Spleen (tissue), 13 donors: ENCODE measurements at places on chromosomes 2 and 18.
A peak's percentile ranks its signal among the peaks of the same experiment; 100 is the strongest.

GRCh38 chr2:149826471-149827125 is 239.0 kb upstream of the MMADHC start:
- DNase-seq = no peak

- DNase-seq = no peak
Observed at GRCh38 chr2:148674063-148675020, 29.8 kb downstream of the EPC2 start.

DNA sequence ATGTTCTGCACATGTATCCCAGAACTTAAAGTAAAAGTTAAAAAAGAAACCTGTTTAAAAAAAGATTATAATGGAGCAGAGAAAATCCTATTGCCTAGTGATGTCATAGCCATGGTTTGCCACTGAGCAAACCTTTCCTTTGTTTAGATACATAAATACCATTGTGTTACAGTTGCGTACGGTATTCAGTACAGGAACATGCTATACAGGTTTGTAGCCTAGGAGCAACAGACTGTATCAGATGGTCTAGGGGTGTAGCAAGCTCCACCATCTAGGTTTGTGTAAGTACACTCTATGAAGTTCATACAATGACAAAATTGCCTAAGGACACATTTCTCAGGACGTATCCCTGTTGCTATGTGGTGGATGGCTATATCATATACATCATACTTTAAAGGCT is 13.0 kb downstream of the ICA1L start:
- no peak for DNase-seq

- DNase-seq = no peak
Observed at GRCh38 chr2:105697781-105698449, 46.8 kb upstream of the NCK2 start.

- DNase-seq = no peak
Observed at GRCh38 chr2:201808027-201808426, 1.7 kb downstream of the CDK15 start.

GRCh38 chr2:25105336-25106085 is 62.9 kb downstream of the POMC start:
- DNase-seq = no peak

GRCh38 chr2:66443979-66444861 is 9.3 kb downstream of the MEIS1 start:
- DNase-seq = no peak

DNA sequence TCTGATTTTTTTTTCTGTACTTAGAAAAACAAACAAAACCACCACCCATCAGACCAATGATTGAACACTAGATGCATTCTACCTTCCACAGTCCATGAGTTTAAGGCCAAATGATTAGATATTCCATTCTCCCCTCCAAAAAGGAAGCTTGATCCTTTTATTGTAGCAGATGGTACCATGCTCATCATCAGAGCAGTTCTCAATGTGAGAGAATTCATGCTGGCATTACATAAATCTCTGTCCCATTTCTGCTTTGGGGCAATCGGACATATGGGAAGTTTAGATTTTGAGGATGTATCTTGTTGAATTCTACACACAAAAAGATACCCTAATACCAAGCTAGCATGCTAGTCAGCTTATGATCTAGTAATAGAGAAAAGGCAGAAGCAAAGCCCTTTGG is 186.6 kb downstream of the RAD51AP2 start:
- DNase-seq = no peak

DNA sequence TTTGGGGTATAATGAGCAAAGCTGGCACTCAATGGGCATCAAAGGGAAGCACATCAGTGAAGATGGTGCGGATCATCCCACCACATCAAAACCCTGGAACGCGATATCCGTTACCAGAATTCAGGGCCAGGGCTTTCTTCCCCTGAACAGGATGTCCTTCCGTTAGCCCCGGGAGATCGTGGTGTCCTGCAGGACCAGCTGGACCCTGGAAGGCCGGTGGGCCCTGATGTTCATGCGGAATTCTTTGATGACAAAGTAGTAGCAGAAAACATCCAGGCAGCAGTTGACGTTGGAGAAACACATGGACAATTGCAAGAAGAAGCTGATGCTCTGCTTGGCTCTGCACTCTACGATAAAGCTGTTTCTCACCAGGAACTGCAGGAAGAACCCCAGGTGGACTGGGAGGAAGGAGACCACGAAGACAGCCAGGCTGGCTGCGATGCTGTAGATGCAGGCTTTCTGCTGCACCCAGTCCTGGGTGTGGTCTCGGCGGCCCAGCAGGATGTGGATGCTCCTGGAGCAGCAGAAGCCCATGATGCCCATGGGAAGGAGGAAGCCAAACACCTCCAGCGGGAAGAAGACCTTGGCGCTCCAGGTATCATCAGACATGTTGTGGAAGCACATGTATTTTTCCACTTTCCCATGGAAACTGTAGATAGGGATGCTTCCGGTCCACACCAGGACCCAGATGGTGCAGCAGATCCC is 15.0 kb downstream of the GPR55 start:
- DNase-seq = peak; percentile 61

DNA sequence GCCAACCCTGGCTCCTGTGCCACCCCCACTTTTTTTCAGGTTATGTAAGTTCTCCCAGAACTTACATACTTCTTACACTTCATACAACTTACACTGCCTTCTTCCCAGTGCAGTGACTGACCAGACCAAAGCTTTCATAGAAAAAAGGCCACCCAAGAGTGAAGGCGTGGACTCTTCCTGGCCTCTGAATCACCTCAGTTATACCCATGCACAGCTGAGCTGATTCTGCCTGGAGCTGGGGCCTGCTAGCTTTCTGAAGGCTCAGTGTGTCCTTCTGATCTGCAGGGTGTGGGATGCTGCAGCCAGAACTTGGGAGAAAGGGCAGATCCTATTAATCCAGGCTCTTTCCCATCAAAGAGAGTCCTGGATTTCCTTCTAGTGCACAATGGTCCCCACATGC is 216.1 kb downstream of the TTC32 start:
- no peak for DNase-seq

DNA sequence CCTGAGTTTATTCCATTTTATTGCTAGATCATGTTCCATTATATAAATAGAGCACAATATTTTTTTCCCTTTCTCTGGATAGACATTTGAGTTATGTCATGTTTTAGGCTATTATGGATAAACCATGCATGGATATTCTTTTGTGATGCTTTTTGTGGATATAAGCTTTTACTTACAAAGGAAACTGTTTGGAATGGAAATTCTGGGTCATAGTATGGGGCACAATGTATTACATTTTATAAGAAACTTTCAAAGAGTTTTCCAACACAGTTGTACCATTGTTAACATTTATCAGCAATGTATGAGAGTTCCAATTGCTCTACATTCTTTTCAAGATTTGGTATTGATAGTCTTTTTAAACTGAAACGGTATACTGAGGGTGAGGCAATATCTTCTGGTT is 749.4 kb downstream of the SOCS6 start:
- DNase-seq = no peak

DNA sequence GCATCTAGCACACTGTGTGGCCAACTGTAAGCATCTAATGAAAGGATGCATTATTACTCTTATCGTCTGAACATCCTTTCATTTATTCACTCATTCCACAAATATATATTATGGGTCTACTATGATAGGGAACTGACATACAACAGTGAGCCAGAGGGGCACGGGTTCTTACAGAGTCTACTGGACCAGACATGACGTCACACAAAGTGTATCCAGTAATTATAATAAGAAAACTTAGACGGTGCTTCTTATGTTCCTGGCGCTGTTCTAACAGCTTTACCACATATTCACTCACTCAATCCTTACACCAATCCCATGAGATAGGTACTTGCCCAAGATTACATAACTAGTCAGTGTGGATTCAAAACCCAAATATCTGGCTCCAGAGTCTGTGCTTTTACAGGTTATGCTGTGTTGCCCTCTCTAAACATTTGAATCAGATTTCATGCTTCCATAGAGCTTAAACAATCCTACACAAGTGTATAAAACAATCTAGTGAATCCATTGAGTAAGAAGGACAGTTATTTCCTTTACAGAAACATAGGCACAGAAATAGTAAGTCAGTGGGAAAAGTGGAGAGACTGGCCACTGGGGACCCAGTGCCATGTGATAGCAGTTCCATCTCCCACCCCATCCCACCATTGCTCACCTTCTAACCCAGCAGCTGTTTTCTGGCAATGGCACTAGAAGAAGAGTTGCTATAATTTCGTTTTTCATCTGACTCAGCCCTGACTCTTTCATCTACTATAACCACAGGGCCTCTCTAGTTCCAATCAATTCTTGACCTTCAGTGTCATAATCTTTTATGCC is 24.2 kb upstream of the ARL5A start:
- DNase-seq = no peak

- DNase-seq = no peak
Observed at GRCh38 chr18:60389314-60389713, 16.7 kb upstream of the MC4R start.

GRCh38 chr2:7984693-7985353 is 697.0 kb upstream of the ID2 start:
- DNase-seq = no peak

DNA sequence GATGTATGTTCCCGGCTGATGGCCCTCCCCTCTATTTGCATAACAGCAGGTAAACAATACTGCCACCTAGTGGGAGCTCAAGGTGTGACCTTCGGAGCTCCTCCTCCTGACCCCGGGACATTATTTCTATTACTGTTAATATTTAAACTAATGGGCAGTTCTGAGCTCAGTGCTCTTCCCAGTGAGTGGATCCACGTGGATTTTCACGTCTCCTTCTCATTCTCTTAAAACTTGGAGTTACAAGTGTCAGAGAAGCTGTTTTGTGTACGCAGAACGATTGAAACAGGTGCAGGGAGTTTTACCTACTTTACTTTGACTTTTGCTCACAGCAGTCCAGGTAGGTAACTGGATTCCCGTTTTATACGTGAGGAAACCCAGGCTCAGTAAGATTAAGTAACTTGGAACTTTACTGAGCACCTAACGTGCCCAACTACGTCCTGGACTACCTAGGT is 127.3 kb downstream of the PRKCE start:
- DNase-seq = no peak

DNA sequence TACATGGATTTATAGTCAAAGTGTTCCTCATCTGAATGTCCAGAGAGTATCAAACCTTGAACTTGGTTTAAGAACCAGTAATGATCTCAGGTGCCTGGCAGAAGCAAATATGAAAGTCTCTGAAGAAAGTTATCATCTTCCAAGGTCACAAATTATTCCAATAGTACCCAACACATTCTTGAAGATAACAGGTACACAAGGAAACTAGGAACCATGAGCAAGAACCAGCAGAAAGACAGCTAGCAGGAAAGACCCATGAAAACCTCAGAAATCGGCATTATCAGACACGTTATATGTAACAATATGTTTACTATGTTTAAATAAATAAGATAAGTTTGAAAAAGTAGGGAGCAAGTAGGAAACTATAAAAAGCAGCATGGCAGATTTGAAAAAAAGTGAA is 5.9 kb upstream of the PRKAG3 start:
- no peak for DNase-seq

GRCh38 chr2:190214426-190215194 is 105.0 kb downstream of the HIBCH start:
- DNase-seq = no peak

DNA sequence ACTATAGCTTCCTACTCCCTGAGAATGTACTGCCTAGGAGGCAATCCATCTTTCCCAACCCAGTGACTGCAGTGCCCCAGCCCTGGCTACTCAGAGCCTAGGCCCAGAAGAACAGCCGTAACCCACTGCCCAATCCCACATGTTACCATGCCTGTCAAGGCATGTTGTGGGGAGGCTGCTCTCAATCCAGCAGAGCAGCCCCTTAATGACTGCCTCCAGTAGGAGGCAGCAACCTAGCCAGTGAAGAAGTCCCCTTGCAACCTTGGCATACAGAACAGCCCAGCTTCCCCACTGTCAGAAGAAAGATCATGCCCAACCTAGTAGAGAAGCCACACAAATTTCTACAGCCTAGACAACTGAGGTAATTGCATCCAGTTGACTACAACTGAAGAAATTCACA is 44.2 kb upstream of the CDH7 start:
- DNase-seq = no peak

DNA sequence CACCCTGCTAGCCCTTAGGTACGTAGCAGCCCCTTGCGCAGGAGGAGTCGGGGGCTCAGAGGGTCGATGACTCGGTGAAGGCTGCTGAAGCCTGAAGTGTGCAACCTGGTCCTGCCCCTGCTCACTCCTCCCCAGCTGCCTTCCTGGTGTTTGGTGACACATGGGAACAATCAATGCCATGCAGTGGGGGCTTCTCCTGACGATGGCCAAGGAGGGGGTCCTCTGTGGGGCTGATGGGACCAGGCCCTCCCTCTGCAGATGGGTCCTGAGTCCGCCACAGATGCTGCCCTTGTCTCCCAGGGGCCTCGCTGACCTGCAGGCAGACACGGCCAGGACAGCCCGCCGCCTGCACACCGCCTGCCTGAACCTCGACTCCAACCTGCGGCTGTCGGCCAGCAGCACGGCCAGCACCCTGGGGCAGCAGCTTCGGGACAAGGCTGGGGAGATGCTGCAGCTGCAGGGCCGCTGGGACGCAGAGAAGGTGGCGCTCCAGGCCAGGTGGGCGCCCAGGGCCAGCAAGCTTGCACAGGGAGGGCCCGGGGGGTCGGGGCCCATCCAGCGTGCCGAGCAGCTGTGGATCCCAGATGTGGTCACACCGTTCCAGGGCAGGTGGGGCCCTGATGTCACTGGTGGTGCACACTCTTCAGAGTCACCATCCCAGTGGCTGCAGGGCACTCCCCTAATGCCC is 24.6 kb downstream of the CROCC2 start:
- peak; percentile 60 for DNase-seq

GRCh38 chr2:9590641-9591040 is 35.0 kb upstream of the ADAM17 start:
- DNase-seq = no peak

DNA sequence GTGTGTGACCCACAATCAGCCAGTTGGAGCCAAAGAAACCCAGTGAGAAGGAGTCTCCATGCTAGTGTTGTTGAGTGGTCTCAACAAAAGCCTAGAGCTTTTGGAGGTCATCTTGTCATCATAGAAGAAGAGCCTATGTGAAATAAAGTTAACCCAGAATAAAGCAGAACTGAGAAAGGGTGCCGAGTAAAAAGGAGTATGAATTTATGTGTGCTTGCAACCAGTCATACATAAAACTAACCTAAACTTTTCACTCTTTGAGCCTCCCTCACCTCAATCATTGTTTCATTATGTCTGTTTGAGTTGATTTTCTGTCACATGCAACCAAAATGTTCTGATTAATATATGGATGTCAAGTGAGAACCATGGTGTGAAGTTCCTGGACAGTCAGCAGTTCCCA is 599.3 kb upstream of the ZEB2 start:
- DNase-seq = no peak
